ENCODE measurements at places on chromosomes 7 and 10.

DNA sequence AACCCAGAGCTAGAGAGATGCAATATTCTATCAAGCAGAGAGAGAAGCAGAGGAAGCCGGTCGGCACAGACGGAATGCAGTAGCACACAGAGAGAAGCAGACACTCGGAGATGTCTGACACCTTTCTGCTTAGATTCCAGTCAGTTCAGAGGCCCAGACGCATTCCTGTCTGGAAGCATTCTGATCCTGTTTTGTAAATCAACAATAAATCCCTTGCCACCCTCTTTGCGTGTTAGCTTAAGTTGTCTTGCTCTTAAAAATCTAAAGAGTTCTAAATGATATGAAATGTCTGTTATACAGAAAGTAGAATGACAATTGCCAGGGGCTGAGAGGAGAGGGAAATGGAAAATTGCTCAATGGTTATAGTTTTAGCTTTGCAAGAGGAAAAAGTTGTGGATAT, 27.4 kb upstream of the ATRNL1 start:
- no peak for DNase-seq

DNA sequence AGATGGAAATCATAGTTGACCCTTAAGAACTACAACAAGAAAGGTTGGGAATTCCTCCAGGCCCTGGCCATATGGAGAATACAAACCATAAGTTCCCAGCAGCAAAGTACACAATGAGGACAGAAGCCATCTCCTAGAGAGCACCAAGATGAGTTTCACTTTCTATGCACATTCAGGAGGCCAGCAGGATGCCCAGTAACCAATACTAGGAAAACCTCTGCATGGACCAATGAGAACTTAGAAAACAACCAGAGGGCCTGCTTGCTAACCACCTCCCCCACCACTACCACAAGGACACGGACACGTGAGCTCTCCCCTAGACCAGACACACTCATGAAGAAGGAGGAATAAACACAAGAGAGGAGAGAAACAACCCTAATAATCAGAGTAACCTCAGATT, 56.3 kb downstream of the IFIT5 start:
- DNase-seq = no peak

- no peak for DNase-seq
Measured at GRCh38 chr10:69661414-69662172, 31.5 kb downstream of the FAM241B start.

DNA sequence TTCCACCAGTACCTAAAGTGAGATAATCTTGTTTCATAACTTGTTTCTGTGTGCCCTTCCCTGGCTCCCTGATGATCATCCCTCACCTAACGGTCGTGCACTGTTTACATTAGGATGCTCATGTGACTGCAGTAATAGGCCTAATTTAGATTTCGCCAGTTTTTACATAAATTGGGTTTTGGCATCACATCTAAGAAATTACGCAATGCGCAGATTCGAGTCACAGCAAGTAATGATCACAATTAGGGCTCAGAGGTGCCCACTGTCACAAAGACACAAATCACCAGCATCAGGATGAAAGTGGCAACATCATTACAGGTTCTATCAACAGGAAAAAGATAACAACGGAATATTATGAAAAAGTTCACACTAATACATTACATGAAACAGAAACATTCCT, 94.7 kb downstream of the LARP4B start:
- DNase-seq = no peak

DNA sequence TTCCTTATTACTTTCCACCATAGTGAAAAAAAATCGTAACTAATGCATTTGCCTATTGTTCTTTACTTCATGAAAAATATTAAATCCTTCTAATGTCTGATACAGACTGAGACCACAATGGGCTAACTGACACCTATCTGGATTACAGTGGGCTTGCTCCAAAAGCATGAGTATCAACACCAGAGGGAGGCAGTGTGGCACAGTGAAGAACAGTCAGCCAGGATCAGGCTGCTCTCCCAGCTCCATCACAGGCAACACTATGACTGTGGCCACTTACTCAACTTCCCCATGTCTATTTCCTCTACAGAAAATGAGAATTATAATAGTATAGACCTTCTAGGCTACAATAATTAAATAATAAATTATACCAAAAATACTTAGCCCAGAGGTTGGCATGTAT, 97.2 kb downstream of the SLC25A13 start:
- DNase-seq = no peak

GRCh38 chr7:74051193-74051592, 23.2 kb downstream of the ELN start:
- DNase-seq = no peak

- no peak for DNase-seq
Measured at GRCh38 chr10:36540611-36541010, 584.8 kb upstream of the ANKRD30A start.

GRCh38 chr7:2209146-2209960, 23.4 kb downstream of the MAD1L1 start:
- DNase-seq = peak; percentile 35

- DNase-seq = no peak
Measured at GRCh38 chr7:4445777-4446176, 236.3 kb upstream of the FOXK1 start.

- no peak for DNase-seq
Measured at GRCh38 chr7:101140339-101140699, 13.4 kb downstream of the SERPINE1 start.

DNA sequence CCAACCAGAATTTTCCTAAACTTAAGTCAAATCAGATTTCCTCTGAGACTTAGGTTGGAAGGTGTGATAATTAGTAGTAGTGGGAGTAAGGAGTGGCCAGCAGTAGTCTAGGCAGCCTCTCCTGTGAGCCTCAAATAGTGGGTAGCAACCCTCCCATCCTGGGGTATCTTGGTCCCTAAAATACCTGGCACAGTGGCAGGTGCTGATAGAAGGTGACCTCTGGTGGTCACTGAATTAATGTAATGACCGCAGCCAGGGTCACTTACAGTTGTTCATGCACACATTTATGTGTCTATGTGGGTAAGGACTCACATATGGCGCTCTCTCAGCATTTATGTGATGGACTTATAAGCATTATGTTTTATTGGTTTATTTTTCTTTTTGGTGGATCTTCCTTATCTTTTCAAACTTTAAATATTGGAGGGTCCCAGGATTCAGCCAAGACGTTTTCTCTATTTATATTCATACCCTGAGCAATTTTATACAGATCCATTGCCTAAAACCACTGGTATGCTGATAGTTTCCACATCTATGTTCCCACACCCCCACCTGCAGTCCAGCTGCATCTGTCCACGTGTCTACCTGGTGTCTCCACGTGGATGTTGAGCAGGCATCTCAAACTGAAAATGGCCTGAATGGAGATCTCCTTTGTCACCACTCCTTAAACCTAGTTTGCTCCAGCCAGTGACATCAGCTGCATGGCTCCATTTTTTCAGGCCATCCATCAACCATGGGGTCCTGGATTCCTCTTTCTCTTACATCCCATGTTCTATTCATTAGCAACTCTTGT, 18.3 kb downstream of the BMPER start:
- no peak for DNase-seq

DNA sequence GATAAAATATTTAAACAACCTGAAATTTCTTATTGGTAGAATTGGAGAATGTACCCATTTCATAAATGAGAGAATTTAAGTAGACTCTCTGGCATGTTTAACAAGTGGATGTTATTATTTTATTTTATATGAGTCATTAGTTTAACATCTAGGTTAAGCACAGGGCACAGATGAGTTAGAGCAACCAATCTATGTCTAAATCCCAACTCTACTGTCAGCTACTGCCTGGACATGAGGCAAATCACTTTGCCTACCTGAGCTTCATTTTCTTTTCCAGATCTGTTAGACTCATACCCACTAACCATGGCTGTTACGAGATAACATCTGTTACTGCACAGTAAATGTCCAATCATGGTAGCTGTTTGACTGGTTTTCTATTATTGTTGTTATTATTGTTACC, 251.1 kb downstream of the INHBA start:
- DNase-seq = no peak

GRCh38 chr10:77494756-77495541, 142.7 kb downstream of the KCNMA1 start:
- no peak for DNase-seq

GRCh38 chr10:65273115-65273514, 1652.7 kb upstream of the LRRTM3 start:
- no peak for DNase-seq

DNA sequence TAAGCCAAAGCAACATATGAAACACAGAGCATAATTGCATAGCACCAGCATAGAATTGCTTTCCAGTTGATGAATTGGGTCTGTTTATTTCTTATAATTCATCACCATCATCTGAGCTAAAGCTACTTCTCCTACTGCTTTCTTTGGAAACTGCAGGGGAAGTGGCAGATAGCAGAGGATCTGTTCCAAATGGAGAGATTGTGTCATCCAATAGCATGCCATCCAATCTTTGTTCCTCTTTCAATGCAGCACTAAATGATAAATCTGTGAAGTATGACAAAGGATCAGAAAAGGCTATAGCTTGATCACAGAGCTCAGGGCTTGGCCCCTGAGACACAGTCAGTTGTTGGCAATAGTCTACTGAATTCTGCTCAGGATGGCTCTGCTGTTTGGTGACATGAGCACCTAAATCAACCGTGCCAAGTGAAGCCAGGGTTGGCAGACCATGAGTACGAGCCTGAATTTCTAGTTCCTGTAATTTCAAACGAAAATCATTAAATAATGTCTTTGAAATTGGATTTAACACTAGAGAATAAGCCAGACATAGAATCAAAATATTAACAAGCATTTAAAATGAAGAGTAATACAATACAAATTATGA, 90.0 kb downstream of the TFEC start:
- DNase-seq = no peak

GRCh38 chr7:79684384-79684783, 230.9 kb upstream of the MAGI2 start:
- no peak for DNase-seq
